Bronchial epithelial cell (primary cell): ENCODE measurements at places on chromosomes 3 and 15. TPM values are rescaled to one million over a fixed set of nuclear protein-coding genes. Genes with fewer than 3 reads are reported as not detected.

SCAANT1 gene
- not detected in 2 replicates for total RNA-seq

NAALADL2 gene
- total RNA-seq, result 1.1 and 1.4 TPM in 2 replicates

CTXN2 gene
- not detected in 2 replicates for total RNA-seq

SLC38A3 gene
- not detected in 2 replicates for total RNA-seq

CPN2 gene
- total RNA-seq, result not detected in 2 replicates

TMEM266 gene
- under 0.01 TPM in 2 replicates for total RNA-seq

DNA sequence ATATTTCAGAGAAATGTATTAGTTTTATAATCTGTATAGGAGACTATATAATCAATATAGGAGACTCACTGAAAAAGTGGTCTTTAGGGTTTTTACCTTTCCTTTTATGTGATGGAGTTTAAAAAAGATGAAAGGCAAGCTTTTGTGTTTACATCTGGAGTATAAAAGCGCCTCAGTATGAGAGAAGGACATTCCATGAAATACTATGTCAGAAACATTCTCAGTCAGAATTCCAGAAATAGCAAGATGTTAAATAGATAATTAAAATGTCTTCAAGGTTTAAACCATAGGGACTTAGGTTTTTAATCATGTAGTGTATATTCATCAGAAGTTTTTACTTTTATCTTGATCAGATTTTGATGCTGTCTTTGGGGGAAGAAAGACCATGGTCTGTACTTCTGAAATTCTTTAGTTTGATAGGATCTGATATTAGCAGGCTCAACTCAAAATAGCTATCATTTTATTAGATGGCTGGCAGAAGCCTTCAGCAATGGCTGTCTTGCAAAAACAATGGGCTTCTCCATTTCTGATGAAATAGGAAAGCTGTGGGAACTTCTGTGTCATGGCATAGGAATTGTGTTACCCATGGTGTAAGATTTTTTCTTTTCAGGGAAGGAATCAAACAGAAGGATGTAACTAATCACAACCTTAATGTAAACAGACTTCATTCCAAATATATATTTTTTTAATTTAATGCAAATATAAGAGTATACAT is 209.6 kb upstream of the PLSCR5 start:
- peak; percentile 11 for DNase-seq

DNA sequence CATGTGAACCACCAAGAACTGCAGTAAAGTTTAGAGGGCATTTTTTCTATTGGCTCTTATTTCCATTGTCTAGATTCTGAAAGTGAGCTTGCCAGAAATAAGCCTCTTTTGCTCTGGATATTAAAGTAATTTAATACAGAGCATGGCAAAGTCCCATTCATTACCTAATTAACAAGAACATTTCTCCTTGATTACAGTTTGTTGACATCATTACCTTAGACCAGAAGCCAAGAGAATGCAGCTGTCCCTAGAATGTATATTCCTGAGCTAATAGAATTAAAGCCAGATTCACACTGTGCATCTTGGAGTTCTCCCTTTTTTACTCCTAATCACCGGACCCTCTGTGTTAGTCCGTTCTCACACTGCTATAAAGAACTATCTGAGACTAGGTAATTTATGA is 46.4 kb upstream of the TM4SF4 start:
- no peak for DNase-seq

GRCh38 chr15:60858511-60859070 is 370.5 kb downstream of the RORA start:
- no peak for DNase-seq

- DNase-seq, result peak; percentile 96
Measured at GRCh38 chr3:71495708-71496472, 87.6 kb downstream of the FOXP1 start.

GRCh38 chr15:84814916-84815315 is 2.2 kb upstream of the ALPK3 start:
- DNase-seq, result no peak

- DNase-seq, result peak; percentile 51
Measured at GRCh38 chr3:183392186-183393034, 36.0 kb downstream of the MCF2L2 start.

DNA sequence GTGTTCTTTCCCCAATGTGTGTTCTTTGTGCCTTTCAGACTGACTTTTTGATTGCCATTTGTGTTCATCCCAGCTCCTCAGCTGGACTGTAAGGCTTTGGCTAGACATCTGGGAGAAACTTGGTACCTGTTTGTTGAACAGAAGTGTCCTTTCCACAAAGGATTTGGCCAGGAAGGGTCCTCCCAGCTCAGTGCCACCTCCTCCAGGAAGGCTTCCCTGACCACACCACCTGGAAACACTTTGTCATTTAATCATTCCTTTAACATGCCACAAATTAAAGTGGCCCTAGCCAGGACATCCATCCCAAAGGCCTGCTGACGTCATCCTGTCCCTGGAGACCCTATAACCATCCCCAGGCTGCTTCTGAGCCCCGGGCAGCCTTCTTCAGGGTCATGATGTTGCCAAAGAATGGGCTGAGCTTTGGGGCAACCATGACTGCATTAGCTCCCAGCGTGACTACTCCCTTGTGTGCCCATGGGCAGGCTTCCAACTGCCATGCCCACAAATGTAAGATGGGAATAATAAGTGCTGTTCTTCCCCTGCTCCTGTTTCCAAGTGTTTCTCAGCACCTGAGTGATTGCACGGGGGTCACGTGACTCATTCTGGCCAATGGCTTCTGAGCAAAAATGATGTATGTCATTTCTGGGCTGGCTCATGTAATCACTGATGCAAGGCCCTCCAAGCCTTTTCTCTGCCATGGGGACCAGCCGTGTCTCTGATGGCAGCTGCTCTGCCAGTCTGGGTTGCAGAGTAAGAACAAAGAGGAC is 112.5 kb upstream of the SMAD3 start:
- DNase-seq, result no peak

GRCh38 chr3:196660381-196661166 is 21.1 kb downstream of the NRROS start:
- DNase-seq, result no peak

- no peak for DNase-seq
Measured at GRCh38 chr3:25173606-25174005, 254.5 kb upstream of the RARB start.
